ENCODE measurements at places on chromosomes 4 and X.
A peak's percentile ranks its signal among the peaks of the same experiment; 100 is the strongest.

DNA sequence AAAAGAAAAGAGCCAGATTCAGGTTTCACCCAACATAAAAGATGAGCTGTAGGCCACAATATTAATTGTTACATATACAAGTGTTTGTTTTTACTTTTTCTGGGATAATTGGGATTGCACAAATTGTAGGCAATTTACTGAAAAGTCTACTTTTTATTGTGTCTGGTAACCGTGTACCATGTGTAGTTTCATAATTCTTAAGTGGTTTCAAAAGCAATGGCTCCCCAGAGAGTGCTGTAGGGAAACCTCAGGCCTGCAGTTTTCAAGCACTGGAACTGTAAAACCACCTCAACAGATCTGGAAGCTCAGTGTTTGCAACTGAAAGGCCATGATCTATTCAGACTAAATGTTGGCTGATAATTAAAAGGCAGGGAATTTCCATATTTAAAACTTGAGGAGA lies 53.9 kb upstream of the MMAA start:
- no peak for DNase-seq

GRCh38 chrX:105975382-105975781 lies 63.1 kb downstream of the SERPINA7 start:
- DNase-seq: no peak

DNA sequence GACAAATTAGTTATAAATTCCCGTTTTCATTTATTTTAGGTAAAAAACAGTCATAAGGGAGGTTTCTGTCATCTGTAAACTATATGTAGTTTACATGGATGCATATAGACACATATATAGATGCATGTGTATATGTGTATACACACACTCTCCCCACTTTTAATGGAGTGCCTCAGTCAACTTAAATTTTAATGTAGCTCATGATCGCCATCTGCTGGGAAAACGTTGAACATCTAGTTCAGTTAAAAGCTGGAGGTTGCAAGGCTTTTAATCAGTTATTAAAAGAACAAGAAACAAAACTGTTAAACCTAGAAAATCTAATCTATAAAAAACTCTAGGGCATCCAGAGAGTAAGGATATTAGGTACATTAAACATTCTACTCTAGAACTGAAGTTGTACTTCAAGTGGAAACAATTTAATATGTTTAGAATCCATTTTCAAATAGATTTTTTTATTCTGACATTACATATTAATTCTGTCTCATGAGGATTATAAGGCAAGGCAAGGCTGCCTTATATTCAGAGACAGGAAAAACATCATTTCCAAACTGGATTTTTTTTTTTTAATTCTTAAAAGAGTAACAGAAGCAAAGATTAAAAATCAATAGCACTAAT lies 122.6 kb downstream of the SHISA3 start:
- DNase-seq: no peak

DNA sequence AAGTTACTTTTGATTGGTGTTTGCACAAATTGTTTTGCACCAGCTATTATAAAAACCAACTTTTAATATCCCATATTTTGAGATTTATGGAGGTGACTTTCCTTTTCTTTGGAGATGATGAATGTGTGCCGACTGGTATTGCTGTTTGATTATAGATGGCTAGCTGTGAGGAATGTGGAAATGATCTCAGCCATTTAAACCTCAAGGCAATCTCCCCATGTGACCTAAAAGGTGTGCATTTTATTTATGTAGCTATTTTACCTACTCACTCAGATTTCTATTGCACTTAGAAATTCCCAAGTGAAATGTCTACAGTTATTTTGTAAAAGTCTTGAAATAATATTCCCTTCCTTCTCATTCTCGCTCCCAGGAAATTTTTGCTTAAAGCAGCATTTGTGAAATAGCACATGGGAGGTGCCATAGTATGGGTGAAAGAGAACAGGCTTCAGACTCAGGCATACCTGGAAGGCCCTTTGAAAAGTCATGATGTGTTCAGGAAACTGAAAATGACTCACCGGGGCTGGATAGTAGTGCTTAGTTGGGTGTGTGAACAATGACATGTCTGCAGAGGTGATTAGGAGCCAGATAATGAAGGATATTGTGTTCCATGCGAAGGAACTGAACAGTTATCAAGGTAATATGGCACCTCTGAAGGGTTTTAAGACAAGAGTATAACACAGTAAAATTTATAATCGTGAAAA lies 247.6 kb downstream of the CBLL2 start:
- no peak for DNase-seq

GRCh38 chrX:10831716-10832502 lies 211.5 kb upstream of the MID1 start:
- DNase-seq: no peak

GRCh38 chrX:6695717-6696116 lies 160.8 kb upstream of the VCX3A start:
- DNase-seq: no peak

DNA sequence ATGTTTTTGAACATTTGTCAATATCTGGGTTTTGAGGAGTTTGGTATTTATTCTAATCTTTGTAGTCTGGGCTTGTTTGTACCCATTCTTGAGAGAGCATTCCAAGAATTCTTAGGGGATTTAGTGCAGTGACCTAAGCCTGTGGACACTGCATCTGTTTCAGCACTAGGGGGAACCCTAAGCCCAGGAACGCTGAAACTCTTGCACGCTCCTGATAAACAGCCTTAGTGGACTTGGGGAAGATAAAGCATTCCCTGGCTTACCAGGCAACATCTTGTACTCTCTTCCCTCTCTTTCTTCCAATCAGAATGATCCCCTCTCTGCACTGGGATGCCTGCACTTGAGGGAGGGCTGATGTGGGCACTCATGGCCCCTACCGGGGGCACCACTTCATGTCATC lies 654.9 kb upstream of the HTR2C start:
- peak; percentile 5 for DNase-seq

DNA sequence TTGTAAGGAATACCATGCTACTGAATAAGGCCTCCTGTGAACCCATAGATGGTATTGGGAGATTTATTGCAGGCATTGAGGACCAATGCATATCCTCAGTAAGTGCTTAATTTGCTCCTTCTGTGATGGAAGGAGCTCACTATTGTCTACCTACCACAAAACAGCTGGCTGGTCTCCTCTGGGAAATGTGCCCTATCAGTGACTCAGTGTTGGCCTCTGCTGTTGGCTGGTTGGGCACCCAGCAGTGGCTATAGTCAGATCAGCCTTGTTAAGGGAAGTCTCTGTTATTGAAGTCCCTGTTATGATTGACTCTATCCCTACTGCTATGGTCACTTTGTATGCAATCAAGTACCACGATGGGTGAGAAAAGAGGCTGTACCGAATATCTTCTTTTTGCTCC lies 27.5 kb upstream of the OTUD4 start:
- DNase-seq: no peak

- DNase-seq: no peak
Measured at GRCh38 chr4:111136438-111136837, 513.6 kb upstream of the PITX2 start.

- DNase-seq: no peak
Measured at GRCh38 chr4:104462641-104463040, 32.1 kb downstream of the CXXC4 start.

- no peak for DNase-seq
Measured at GRCh38 chr4:106707776-106708463, 328.2 kb downstream of the DKK2 start.

- no peak for DNase-seq
Measured at GRCh38 chr4:47840291-47840690, 2.4 kb upstream of the CORIN start.

DNA sequence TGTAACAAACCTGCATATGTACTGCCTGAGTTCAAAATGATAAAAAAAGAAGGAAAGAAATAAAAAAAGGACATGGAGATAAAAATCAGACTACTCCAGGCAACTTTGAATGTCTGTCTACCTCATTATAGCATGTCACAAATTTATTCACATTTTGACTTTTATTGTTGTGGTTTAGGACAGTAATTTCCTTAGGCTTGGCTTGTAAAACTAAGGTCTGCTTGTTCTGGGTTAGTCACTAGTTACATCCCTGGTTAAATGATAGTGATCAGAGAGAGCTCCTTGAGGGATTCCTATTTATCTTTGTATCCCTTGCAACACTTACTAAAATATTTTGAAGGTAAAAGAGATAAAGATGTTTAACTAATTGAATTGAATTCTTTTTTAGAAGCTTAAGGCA lies 42.5 kb upstream of the ITM2A start:
- no peak for DNase-seq

- no peak for DNase-seq
Measured at GRCh38 chr4:48157271-48157670, 23.2 kb upstream of the TXK start.

GRCh38 chr4:3514806-3515501 lies 17.3 kb downstream of the LRPAP1 start:
- no peak for DNase-seq

GRCh38 chr4:78297116-78297800 lies 240.1 kb downstream of the FRAS1 start:
- DNase-seq: no peak

DNA sequence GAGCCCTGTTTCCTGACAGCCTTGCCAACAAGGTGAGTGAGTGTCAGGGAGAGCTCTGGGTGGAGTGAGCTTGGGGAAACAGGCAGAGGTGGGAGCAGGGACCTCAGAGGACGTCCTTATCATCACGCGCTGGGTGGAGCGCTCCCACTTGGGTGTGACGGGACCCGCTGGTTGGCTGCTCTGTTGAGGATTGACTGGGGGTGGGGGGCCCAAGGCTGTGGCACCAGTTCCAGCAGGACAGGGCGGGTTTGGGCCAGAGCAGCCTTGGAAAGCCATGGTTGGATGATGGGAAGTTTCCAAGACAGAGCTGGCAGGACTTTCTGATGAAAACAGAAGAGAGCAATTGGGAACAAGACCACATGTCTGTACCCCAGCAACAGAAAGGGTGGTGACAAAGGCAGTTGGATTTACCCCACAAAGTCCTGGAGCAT lies 3.0 kb upstream of the PCGF3 start:
- DNase-seq: no peak

- DNase-seq: no peak
Measured at GRCh38 chrX:9638871-9639270, 126.8 kb downstream of the GPR143 start.

- no peak for DNase-seq
Measured at GRCh38 chr4:100489305-100489704, 28.5 kb downstream of the EMCN start.

GRCh38 chr4:92399032-92399431 lies 95.3 kb downstream of the GRID2 start:
- DNase-seq: no peak

- DNase-seq: no peak
Measured at GRCh38 chr4:64893205-64893604, 484.0 kb upstream of the TECRL start.

- DNase-seq: peak; percentile 12
Measured at GRCh38 chr4:75844151-75844662, 58.0 kb downstream of the PPEF2 start.

- no peak for DNase-seq
Measured at GRCh38 chrX:134911348-134911747, 79.4 kb upstream of the SMIM10 start.

DNA sequence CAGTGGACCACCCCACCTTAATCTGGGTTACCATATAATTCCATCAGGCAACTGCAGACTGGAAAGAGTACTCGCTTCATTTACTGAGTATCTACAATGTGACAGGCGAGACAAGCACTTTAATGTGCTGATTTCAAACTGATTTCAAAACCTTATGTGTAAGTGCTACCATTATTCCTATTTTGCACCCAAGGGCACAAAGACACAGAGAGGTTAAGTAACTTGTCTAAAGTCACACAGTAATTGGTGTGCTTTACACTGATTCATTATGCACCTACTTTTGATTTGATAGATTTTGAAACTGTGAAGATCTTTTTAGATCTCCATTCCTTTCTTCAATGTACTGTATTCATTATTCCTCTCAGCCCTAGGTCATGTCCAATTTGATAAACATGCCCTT lies 192.4 kb downstream of the MGST2 start:
- no peak for DNase-seq

GRCh38 chrX:94576367-94577004 lies 902.5 kb downstream of the FAM133A start:
- DNase-seq: no peak

- DNase-seq: no peak
Measured at GRCh38 chr4:67718848-67719247, 17.9 kb upstream of the UBA6 start.

DNA sequence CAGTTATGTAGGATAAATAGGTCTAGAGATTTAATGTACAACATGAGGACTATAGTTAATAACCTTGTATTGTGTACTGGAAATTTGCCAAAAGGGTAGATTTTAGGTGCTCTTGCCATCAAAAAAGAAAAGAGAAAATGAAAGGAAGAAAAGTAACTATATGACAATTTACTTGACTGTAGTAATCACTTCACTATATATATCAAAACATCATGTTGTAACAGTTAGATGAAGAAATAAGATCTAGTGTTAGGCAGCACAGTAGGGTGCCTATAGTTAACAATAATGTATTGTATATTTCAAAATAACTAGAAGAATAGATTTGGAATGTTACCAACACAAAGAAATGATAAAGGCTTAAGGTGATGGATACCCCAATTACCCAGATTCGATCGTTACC lies 35.9 kb upstream of the AP1S2 start:
- no peak for DNase-seq

GRCh38 chr4:183600189-183600685 lies 58.7 kb downstream of the RWDD4 start:
- DNase-seq: no peak

- no peak for DNase-seq
Measured at GRCh38 chr4:128579154-128579853, 230.2 kb upstream of the JADE1 start.

Measured in H54 (cell line).